ENCODE measurements at places on chromosomes 16 and 17.

GRCh38 chr16:2473999-2474876 lies 689 bp upstream of the TBC1D24 start:
- peak; percentile 52 for DNase-seq

- no peak for DNase-seq
Observed at GRCh38 chr17:56020369-56020768, 132.9 kb upstream of the ANKFN1 start.

DNA sequence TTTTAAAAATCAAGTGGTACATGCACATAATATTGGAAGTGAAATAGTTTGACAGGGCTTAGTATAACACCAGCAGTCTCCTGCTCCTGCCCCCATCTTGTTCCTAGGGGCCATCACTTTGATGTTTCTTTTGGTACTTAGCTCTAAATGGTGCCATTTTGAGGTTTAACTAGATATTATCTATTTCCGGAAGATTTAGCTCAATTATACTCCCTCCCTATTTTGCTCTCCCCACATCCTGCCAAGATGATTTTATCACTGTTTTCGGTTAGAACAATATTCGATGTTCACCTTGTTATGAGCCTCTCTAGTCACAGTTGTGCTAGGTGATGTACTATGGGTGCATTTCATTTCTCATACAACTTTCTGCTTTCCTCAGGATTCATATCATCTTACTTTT lies 20.0 kb upstream of the SLC35G3 start:
- no peak for DNase-seq

DNA sequence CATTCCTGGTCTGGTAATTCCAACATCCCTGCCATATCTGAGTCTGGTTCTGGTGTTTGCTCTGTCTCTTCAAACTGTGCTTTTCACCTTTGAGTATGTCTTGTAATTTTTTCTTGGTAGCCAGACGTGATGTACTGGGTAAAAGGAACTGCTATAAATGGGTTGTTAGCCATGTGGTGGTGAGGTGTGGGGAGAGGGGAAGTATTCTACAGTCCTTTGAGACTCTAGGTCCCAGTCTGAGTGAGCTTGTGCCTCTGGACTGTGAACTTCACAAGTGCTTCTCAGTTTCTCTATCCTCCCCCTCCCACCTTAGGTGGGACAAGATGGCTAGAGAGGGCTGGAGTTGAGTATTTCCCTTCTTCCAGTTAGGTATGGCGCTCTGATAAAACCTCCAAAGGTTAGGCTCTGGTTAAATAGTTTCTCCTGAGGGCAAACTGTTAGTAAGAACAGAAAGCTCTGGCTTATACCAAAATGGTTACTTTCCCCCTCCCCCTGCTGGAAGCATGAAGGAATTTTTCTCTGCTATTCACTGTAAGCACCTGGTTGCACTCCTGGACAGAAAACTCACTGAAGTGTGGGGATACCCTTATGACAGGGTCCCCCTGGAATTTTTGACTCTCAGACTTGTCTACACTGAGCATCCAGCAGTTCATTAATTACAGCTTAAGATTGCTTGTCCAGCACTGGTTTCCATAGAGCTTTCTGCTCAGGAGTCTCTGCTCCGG lies 87.8 kb downstream of the MARCHF10 start:
- no peak for DNase-seq

- DNase-seq, result no peak
Observed at GRCh38 chr16:49337814-49338350, 35.7 kb upstream of the C16orf78 start.

DNA sequence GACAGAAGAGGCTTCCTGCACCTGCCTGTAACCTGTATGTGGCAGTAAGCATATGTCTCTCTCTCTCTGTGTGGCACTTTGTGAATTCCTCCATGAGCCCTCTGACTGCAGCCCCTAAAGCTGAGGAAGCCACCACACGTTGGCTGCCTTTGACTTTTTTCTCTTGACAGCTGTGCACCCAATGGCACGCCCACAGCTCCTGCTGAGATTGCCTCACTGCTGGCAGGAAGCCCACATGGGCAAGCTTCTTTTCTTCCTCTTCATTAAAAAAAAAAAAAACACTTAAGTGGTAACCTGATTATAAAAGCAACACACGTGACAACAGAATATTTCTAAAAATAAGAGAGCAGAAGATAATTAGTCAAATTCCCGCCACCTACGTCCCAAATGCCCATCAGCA lies 34.0 kb upstream of the PIRT start:
- no peak for DNase-seq

GRCh38 chr17:2375406-2375805 lies 25.5 kb downstream of the MNT start:
- no peak for DNase-seq

- DNase-seq, result no peak
Observed at GRCh38 chr17:45241328-45242028, 19.8 kb downstream of the FMNL1 start.

- DNase-seq, result no peak
Observed at GRCh38 chr16:17134586-17134985, 336.2 kb downstream of the XYLT1 start.

DNA sequence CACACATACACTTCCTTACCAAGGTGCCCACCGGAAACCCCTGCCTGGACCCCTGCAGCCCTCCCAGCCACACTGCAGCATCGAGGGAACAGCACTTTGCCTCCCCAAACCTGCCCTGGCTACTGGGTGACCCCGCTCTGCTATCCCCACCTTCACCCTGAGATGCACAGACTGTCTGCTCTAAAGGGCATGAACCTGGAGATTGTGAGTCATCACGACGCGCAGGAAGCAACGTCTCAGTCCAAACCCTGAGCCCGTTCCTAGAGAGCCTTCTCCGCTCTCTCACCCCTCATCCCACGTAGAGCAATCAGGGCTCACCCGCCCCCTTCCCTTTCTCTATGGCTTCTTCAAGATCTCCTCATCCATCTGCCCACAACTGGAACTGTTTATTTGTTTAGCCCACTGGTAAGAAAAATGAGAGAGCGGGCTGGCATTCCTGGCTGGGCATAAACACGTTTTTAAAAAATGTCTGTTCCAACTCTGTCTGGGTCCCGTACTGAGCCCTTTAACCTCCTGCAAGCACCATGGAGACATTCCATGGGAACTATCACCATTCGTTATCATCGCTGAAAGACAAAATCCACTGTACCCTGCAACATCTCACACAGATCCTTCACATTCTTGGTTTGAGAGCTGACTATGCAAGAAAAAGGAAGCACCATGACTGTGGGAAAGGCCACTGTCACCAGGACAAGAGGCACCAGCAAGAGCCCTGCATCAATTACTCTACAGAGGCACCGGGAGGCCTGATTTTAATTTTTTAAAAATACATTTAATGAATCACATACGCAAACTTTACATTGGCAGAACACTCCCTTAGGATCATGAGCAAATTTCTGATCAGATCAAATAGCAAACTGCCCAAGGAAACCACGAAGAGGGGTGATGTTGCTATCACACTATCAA lies 28.2 kb downstream of the ZFHX3 start:
- DNase-seq, result peak; percentile 65

DNA sequence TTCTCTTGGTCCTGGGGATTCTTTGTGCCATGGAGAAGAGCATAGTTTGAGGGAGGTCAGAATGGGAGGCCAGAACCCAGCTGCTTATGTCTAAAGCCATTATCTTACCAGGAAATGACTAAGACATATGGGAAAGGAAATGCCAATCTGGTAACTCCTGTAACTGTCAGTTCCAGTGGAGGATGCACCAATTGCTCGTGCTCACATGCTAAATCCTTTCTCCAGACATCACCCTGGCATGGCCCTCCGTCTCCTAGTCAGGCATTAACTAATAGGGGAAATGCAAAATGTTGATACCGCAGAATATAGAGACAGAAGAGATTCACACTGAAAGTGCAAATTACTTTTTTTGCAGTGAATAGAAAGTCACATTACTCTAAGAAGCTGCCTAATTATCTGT lies 255.6 kb upstream of the HSBP1 start:
- peak; percentile 89 for DNase-seq

DNA sequence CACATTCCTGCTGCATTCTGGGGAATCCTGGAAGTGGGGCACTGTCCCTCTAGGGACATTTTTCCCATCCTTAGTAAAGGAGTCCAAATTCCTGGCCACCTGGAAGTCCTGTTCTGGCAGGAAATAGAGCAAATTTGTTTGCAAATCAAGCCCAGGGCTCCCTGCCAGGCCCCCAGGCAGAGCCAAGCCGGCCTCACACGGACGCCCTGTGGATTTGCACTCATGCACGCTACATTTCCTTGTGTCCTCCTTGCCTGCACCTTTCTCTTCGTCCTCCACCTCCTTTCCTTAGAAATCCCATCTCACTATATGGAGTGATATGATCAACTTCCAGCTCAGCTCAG lies 7.0 kb upstream of the CALB2 start:
- DNase-seq, result no peak

GRCh38 chr16:20612551-20613480 lies 36.6 kb upstream of the ACSM2B start:
- DNase-seq, result no peak

DNA sequence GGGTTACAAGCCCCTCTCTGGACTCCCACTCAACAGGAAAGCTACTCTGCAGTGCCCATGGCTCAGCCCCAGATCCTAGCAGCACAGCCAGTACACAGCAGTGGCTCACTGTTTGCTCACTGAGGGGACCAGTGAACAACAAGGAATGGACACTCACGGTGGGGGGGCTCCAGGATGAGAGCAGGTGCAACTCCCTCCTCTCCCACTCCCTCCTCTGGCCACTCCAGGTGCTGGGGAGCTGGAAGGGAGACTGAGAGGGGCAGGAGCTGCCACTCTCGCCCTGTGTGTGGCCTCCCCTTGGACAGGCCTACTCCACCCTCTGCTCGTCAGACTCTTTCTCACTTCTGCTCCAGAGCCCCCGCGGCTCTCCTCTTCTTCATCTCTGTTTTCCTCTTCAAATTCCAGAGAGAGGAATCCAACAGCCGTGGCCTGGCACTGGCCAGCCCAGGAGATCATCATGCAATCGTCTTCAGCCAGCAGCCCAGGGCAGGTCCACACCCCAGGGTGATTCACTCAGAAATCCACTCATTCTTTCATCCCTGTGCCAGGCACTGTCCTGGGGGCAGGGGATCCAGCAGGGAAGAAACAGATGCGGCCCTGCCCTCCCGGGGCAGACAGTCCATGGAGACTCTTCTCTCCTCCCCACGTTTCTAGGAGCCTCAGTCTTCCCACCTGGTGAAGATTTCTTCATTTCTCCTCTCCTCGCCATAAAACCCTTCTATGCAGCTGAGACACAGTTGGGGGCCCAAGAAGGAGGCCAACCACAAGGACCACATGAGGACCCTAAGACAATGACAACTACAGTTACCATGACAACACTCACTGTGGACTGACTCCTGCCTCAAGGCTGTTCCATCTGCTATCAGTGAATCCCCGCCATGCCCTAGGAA lies 30.7 kb downstream of the CFAP20 start:
- peak; percentile 78 for DNase-seq

GRCh38 chr17:46818316-46818928 lies at the start of gene WNT3:
TSS of gene WNT3 (minus strand) at chr17:46818692. CDS start at chr17:46818597, 95 bp downstream.
- DNase-seq, result peak; percentile 23

DNA sequence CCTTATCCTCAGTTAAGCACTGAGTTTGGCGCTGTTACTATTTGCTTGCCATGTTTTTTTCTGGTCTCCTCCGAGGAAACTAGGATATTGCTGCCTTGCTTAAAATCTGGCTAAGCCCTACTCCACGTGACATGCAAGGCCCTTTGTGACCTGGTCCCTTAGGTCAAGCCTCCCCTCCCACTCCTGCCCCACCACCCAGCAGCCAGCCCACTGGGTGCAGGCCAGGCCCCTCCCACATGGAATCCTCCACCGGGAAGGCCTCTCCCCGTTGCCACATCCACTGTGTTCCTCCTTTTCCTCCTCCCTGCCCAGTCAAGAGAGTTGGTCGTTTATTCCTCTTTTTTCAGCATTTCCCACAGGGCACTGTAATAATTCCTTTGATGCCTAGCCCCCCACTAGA lies 16.2 kb downstream of the PSMD3 start:
- no peak for DNase-seq

DNA sequence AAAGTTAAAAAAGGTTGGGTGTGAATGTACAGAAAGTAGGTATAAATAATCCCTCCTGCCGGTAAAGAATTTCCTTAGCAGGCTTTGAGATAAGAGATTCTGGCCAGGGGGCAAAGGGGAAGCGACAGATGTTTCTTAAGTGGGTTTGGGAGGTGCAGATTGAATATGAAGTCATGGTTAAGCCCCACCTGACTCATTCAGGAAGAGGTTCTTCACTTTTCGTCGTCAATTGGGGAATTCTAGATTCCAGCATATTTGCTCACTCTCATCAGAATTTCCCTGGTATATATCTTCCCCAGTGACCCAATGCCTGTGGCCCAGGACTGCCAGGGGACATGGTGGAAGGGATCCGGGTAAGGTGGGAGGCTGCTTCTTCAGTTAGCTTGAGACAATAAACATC lies 127.8 kb downstream of the CPPED1 start:
- DNase-seq, result peak; percentile 68

DNA sequence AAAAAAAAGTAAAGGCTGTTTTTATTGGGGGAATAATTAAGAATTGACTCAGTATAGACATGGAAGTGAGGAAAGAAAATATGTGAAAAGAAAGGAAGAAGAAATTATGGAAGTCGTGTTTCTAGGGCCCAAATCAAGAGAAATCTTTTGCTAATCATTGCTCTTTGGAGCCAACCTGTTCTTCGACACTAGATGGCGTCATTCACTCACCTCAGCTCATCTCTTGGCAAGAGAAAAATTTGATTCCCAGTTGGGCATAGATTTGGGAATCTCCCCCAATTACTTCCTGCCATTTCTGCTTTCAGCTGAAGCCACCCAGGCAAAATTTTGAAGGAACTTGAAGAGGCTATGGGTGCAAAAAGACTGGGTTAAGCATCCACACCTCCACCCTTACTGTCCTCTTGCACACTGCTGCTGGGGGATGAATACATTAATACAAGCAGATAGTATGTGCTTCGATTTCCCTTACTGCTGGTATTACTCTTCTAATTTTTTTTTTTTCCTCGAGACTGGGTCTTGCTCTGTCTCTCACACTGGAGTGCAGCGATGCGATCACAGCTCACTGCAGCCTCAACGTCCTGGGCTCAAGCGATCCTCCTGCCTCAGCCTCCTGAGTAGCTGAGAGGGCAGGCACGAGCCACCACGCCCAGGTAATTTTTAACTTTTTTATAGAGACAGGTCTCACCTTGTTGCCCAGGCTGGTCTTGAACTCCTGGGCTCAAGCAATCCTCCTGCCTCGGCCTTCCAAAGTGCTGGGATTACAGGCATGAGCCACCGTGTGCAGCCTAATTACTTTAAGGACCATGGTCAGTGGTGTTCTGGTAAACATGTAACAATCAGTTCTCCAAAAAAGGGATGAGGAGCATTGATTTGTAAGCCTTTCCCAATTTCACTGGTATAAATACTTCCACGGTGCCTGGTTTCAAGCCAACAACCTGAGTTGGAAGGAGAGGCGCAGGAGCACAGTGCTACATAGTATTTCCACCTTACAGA lies 13.5 kb downstream of the PSMD7 start:
- peak; percentile 66 for DNase-seq

All from EH (cell line).